ENCODE measurements at places on chromosomes 6 and 20.

DNA sequence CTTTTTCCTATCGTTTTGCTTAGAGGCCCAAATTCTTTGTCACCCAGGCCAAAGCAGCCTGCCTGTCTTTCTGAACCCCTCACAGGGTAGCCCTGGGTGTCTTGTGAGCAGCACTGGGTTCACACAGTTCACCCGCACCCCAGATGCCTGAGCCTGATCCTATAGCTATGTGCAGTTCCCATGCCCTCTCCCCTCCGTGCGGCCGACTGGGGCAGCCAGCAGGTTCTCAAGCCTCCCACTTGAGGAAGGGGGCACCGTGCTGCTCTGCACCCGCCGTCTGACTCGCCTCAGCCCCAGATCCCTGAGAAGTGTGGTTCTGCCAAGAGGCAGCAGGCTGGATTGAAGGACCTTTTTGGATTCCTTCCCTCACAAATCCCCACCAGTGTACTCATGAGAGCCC is 89.0 kb downstream of the PSMB1 start:
- no peak for DNase-seq

GRCh38 chr6:169157197-169158148 is 96.2 kb downstream of the THBS2 start:
- no peak for DNase-seq

GRCh38 chr6:11685481-11686093 is 93.0 kb downstream of the ADTRP start:
- no peak for DNase-seq

DNA sequence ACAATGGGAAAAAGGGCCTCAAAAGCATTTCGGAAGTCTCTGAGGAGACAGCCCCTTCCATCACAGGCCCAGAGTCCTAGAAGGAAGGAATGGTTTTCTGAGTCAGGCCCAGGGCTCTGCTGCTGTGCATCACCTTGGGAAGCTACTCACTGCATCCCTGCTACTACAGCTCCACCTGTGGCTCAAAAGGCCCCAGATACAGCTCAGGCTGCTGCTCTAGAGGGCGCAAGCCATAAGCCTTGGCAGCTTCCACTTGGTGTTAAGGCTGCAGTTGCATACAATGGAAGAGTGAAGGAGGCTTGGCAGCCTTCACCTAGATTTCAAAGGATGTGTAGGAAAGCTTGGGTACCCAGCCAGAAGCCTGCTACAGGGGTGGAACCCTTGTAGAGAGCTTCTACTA is 54.8 kb downstream of the MEI4 start:
- DNase-seq = no peak

- DNase-seq = no peak
These were observed 49.2 kb downstream of the MRAP2 start for GRCh38 chr6:84082689-84083265.

- no peak for DNase-seq
These were observed 25.3 kb upstream of the KIF3B start for GRCh38 chr20:32252189-32252588.

DNA sequence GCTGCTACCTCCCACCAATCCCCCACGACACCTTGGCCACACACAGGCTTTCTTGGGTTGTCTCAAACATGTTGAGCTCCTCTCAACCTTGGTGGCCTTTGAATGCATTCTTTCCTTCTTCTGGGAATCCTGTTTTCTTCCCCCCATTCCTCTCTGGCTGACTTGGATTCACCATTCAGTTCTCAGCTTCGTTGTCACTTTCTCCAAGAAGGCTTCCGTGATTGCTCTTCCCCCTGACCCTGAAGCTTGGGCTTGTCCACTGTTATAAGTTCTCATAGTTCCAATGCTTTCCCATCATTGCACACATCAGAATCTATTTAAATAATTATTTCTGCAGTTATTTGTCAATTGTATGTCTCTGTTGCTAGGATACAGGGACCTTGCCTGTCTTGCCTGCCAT is 64.2 kb downstream of the RBM38 start:
- DNase-seq = no peak

DNA sequence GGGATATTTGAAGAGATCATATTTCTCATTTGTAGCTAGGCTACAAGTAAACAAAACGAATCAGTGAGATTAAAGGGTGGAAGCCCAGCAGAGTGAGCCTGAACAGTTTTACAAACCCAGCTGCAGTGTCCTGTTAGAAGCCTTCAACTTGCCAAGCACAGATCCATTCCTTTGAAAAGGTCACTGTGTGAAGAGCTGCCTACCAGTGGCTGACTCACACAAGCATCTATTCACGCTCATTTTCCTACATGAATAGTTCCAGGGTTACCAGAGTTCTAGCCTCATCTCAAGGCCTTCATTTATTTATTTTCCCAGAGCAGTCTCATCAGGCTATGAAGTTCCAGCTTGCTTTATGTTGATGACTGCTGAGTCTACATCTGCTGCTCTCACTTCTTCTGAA is 25.7 kb upstream of the MLIP start:
- DNase-seq = no peak

GRCh38 chr20:2320813-2321658 is 25.2 kb downstream of the TGM3 start:
- no peak for DNase-seq

DNA sequence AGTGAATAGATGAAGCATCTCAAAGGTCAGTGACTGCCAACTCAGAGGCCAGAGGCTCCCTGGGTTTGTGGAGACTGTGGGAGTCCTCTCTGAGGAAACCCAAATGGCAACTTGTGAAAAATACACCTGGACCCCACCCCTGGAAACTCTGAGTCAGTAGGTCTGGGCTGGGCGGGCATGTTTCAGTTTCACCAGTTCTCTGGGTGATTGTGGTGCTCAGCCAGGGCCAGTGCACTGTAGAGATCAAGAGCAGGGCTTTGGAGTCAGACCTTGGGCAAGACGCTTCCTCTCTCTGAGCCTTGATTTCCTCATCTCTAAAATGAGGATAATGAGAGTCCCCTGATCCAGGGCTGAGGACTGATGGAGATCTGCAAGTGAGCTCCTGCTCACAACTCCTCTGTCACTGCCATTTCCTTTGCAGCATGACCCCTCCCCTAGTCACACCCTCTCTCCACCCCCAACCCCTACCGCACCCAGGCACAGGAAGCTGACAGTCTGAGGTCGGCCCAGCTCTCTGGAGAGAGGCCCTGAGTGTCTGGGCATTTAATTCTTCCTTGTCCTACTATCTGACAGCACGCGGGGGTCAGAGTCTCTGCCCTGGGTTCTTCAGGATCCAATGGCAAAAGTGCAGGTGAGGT is 5.1 kb downstream of the DEF6 start:
- no peak for DNase-seq

- peak; percentile 49 for DNase-seq
These were observed 1.0 kb upstream of the DDAH2 start for GRCh38 chr6:31729979-31730630.

GRCh38 chr20:4159765-4160490 is 144.6 kb upstream of the RNF24 start:
- no peak for DNase-seq

DNA sequence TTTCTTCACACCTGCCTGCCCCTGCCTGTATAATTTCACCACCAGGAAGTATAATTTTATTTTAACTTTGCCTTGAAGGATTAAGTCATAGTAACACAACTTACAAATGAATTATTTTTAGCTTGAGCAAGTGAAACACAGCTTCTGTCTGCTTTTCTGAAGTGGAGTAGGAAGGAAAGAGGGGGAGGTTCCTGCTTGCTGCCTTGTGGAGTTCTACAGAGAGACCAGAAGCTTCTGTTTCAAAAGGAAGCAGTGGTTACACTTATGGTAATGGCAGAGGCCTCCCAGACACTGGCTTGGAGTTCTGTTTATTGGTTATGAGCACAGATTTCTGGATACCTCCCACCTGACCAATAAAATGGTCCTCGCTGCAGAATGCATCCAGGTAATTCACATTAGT is 159.6 kb downstream of the TMEM200A start:
- no peak for DNase-seq

- DNase-seq = peak; percentile 92
These were observed at the start of gene ABRACL for GRCh38 chr6:139028658-139029469. ABRACL (plus strand) TSS chr6:139028745; CDS start chr6:139034161, 5,416 bp downstream.

- no peak for DNase-seq
These were observed 11.4 kb upstream of the GRM4 start for GRCh38 chr6:34157236-34157830.

DNA sequence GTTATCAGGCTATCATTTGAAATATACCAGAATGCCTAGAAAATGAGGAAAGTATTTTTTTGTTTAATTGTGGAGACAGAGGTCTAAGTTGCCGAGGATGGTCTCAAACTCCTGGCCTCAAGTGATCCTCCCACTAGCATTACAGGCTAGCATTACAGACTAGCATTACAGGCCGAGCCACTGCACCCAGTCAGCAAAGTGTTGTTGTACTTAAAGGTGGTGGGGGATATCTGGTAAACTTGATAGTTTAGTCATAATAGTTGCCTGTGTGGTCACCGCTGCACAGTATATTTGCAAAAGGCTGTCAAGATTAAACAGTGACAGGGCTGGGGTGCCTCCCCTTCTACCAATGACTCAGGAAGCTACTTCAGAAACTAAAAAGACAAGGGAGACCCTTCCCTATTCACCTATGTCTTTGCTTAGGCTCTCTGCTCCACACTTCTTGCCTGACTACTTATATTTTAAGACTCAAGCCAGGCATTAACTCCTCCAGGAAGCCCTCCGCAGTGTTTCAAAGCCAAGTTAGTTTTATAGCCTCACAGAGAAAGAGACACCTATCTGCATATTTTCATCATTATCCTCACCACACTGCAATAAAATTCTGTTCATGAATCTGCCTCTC is 3.1 kb upstream of the AKIRIN2 start:
- no peak for DNase-seq
